ENCODE measurements at places on chromosomes 16 and 17.
A peak's percentile ranks its signal among the peaks of the same experiment; 100 is the strongest.

- no peak for DNase-seq
Observed at GRCh38 chr17:69672924-69673323, 258.4 kb downstream of the MAP2K6 start.

GRCh38 chr16:26111900-26112299 is 420.1 kb downstream of the HS3ST4 start:
- no peak for DNase-seq

DNA sequence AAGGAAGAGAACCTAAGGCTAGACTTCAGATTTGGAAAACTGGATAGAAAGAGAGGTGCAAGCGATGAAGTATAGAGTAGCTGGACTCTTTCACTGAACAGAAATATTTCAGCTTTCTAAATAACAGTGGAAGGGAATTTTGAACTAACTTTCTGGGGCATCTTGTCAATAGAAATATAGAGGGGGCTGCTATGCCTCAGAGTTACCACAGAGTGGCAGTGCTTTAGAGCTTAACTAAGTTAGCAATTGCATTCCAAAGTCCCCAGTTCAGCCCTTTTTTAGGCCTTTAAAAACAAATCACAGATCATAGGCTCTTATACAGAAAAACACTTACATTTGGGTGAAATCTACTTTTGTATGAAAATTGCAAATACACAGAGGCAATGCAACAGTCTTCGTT is 154.2 kb upstream of the CDH8 start:
- no peak for DNase-seq

- DNase-seq = no peak
Observed at GRCh38 chr16:53056392-53056881, 1.6 kb downstream of the CHD9 start.

DNA sequence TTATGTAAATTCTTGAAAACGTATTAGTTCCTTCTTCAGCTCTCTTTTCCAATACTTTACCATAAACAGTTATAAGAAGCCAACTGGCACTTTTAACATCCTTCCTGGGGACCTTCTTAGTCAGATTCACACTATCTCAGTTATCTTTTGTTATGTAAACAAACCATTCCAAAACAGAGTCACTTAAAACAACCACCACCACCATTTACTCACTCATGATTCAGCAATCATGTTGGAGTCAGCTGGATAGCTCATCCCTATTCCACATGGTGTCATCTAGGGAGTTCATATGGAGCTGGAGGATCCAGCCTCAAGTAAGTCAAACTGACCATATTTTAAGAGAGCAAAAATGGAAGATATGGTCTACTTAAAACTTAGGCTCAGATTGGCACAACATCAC is 240.3 kb upstream of the IRX3 start:
- DNase-seq = no peak

GRCh38 chr17:32266389-32267301 is 1.0 kb downstream of the RHBDL3 start:
- no peak for DNase-seq

- DNase-seq = no peak
Observed at GRCh38 chr17:51672065-51672464, 411.7 kb downstream of the UTP18 start.

- no peak for DNase-seq
Observed at GRCh38 chr16:31693733-31694132, 166.0 kb downstream of the AHSP start.

GRCh38 chr16:536746-537145 is 9.2 kb downstream of the CAPN15 start:
- DNase-seq = no peak

DNA sequence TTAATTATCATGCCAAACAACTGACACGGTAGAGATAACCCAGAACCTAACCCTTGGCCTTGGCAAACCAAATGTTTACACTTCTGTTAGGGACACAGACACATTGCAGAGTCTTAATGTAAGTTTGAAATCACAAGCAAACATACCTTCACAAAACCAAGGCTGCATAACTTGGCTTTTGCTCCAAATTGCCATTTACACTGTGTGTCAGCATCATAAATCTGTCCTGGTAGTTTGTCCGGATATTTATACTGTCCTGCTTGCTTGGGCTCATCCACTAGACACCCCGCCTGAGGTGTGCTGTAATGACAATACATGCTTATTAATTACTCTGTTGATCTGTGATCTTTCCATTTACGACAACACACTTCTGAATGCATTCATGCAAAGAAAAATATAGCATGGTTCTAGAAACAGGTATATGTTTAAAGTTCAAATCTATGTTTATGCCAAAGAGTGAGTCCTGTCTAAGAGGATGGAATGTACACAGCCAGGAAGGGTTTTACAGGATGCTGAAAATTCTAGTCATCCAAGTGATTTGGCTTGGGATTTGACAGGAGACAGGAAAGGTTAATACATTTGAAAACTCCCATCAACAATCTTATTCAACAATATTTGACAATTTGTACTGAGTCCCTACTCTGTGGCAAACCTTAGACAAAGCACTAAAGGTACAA is 81.1 kb downstream of the ADAMTS18 start:
- no peak for DNase-seq

- no peak for DNase-seq
Observed at GRCh38 chr16:72615856-72616255, 432.1 kb downstream of the ZFHX3 start.

DNA sequence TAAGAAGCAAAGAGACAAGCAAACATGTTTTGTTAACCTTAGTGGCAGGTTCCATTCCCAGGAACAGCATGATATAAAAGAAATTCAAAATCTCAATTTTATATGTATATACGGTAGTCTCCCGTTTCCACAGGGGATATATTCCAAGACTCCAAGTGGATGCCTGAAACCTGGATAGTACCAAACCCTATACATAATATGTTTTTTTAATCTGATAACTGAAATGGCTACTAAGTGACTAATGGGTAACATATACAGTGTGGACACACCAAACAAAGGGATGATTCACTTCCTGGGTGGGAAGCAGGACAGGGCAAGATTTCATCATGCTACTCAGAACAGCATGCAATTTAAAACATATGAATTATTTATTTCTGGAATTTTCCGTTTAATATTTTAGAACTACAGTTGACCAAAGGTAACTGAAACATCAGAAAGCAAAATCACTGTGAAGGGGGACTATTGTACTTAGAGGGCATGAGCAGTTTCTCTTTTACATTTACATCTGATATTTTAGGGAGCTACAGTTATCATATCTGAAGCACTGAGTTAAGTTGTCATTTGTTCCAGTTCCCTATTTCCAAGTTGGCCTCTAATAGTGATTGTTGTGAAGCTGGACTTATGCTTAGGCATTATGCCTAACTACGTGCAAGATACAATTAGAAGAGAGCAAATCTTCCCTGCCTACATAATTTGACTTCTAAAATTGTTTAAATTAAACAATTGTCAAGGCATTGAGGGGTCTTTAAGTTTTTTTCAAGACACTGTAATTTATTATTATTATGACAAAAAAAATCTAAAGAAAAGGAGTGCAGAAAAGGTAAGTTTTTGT is 34.1 kb upstream of the ABCA6 start:
- no peak for DNase-seq

GRCh38 chr16:11502239-11502638 is 84.5 kb downstream of the LITAF start:
- no peak for DNase-seq

- DNase-seq = no peak
Observed at GRCh38 chr17:1989135-1989534, 36.0 kb downstream of the RTN4RL1 start.

DNA sequence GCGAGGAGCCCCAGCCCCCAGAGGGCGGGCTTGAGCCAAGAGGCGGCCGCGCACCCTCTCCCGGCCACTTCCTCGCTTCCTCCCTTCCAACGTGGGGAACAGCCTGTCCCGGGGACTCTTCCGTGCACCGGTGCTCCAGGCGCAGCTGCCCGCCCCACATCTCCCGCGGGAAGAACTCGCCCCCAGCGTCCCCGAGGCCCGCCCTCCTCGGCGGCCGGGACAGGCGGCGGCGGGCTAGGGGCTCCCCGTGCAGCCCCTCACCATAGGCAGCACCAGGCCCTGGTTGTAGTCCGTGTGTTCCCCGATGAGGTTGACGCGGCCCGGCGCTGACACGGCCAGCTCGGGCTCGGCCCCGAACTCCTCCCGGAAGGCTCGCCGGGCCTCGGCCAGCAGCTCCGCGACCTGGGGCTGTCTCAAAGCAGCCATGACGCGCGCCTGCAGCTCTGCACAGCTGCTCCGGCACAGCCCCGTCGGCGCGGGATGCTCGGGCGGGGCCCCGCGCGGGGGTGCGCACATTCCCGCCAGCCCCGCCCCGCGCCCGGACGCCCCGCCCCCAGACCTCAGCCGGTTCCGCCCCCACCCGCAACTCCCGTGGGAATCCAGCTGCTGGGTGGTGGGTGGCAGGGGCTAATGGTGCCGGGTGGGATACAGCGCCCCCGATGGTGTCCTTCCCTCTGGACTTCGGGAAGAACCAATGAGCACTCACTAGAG is at the start of gene GALK1:
GALK1 (minus strand) TSS at position 482 of the 711 bp plus-strand sequence; CDS start at position 426, 56 bp downstream.
- peak; percentile 37 for DNase-seq

GRCh38 chr16:73067671-73068540 is 20.0 kb upstream of the ZFHX3 start:
- no peak for DNase-seq

DNA sequence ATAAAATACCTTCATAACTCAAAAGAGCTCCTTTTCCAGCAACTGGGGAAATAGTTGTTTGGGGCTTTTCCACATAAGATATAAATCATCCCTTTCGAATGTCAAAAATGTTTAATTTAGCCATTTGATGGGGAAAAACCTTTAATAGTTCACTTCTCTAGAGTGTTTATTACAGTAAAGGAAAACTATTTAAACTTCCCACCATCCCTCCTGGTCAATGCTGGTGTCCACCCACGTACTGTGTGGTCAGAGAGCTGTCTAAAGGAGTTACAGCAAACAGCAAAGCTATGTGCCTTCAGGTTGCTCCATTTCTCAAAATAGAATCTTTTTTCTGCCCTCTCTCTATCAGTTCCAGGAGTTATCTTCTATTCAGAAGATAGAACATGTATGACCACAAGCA is 33.5 kb downstream of the KANSL1 start:
- no peak for DNase-seq

GRCh38 chr17:68792042-68792685 is 163.0 kb downstream of the ABCA8 start:
- no peak for DNase-seq

DNA sequence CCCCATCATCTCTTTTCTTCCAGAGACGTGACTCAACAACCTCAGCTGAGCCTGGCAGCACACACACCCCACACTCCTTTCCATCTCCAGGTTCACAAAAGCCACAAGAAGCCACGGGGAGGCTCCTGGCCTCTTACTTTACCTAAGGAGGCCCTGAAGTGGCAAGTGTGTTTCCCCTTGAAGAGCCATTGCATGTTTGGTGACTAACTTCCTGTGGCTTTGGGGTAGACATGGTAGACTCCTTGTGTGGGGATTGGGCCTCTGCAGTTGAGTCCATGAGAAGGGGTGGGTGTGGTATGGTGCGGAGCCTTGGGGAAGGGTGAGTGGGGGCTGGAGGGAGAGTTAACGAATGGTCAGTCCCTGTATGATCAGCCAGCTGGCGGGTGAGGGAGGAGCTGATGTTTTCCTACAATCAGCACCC is 24.2 kb downstream of the SAP30BP start:
- DNase-seq = no peak

- DNase-seq = no peak
Observed at GRCh38 chr17:83118071-83118841, 38.8 kb downstream of the METRNL start.
